ENCODE measurements at places on chromosomes 6 and 20.

DNA sequence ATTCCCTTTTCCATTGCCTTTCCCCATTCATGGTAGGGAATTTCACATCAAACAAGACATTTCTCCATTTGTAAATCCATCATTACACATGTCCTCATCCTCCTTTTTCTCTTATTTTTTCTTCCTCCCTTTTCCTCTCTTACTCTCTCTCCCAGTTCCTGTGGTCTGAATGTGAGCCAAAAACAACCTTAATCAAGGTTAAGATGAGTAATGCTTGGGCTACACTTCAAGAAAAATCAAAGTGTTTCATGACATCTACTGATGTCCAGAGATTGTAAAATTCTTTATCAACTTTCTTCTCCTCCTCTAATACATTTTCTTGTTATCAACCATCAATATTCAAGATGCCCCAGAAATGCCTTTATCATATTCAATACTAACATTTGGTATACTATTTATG, 208.0 kb upstream of the PRND start:
- no peak for DNase-seq

- no peak for DNase-seq
Observed at GRCh38 chr20:59866338-59866737, 67.1 kb downstream of the SYCP2 start.

DNA sequence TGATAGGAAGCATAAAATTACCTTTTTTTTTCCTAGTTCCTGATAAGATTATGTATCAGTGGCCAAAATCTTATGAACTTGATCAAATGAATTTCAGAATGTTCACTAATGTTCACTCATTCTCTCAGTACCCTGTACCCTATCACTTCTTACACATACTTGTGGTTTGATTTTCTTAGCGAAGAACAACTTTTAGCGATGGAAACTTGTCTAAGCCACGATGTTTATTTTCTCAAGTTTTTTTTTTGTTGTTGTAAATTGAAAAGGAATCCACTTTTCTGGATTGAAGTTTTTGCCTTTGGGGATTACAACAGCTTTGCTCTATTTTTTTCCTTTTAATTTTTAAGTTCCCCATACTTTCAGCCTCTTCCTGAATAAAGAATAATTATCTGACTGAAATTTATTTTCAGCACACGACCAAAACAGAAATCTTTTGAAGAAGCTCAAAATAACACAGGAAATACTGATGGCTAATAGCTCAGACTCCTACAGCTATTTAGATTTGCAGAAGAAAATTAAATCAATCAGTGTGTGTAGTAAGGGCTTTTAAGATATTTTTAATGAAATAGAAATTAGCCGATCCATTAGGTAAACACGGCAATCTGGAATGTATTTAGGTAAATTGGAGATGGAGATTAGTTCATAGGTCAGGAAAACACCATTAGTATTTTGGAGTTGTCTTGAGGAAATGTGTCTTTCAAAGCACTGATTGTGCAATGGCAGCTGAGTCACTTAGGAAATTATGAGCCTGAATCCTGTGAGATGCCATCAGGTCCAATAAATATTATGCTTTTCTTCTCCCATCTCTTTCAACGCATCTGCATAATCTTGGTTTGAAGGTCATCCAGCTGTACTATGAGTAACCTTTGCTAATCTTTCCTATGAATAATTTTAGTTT, 217.5 kb downstream of the GJA1 start:
- no peak for DNase-seq

- no peak for DNase-seq
Observed at GRCh38 chr6:42915732-42916131, at the start of gene PTCRA. TSS of gene PTCRA (plus strand) at chr6:42916053. CDS start at chr6:42916070, 17 bp downstream.

GRCh38 chr6:17865798-17866725, 121.4 kb downstream of the KIF13A start:
- peak; percentile 42 for DNase-seq

DNA sequence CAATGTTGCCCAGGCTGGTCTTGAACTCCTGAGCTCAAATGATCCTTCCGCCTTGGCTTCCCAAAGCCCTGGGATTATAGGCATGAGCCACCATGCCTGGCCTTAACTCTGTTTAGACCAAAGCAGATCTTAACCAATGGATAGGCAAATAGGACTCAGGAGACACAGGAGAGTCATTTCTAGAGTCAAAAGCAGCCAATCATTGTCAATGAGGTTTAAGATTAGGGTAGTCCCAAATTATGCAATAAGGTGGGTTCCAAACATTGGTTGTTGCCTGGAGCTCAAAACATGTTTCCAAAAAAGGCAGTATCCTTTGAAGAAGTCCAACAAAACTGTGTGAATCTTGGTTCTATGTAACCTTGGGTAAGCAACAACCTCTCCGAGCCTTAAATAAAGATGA, 95.7 kb upstream of the JARID2 start:
- DNase-seq = no peak

DNA sequence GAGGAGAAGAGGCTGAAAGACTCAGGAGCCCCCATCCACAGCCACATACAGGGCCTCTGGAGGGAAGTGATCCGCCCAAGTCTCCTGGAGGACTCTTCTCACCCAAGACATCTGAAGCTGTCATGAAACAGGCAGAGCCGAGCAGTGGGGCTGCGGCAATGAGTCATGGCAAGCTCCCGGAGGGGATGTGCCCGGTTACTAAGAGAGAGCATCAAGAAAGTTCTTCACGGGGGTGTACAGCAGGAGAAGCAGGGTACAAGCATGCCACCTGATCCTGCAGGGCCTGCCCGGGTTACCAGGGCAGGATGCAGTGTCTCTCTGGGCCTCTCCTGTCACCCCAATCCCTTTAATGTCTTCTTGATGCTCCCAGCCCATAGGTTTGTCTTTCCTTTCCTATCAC, 21.1 kb downstream of the TRIM26 start:
- no peak for DNase-seq

DNA sequence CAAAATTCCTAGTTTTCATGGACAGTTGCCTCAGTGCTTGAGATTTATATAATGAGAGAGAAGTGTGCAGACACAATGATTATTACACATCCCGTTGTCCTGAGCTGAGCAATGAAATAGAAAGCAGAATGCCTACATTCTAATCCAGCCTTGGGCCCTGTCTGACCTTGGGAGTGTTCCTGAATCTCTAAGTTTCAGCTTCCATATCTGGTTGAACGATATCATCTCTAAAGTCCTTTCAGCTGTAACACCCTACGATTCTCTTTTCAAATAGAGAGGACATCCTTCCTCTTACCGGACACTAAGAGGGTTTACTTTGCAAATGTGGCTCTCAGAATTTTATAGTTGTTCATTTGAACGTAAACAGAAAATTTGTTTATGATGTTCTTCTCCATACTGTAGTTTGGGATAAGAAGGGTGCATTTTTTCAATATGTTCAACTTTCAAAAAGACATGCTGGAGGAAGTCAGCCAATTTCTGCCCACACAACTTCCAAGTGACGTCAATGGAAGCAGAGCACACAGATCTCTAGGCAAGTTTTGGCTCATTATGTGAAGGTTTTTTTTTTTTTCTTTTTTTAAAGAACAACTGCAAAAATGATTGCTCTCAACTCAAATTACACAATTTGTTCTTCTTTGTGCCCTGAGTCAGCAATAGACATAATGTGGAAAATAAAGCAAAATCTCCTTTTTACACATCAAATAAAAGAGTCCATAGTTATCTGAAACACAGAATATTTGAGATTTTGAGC, 50.4 kb downstream of the PDE7B start:
- no peak for DNase-seq

All from NCI-H1694 treated with DMSO at 0.1 percent for 48 hours (cell line).